ENCODE measurements at places on chromosomes 11 and 22.

DNA sequence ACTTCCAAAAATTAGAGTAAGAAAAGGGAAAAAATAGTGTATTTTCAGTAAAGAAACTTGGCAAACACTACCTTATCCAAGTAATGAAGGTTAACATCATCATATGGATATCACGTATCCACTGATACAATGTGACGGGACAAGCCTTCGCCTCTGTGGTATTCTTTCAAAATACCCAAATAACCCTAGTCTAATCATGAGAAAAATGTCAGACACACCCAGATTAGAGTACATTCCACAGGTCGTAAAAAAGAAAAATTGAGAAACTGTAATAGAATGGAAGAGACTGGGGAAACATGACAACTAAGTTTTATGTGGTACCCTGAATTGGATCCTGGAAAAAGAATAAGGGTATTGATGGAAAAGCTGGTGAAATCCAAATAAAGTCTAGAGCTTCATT, 48.9 kb downstream of the NARS2 start:
- no peak for DNase-seq

DNA sequence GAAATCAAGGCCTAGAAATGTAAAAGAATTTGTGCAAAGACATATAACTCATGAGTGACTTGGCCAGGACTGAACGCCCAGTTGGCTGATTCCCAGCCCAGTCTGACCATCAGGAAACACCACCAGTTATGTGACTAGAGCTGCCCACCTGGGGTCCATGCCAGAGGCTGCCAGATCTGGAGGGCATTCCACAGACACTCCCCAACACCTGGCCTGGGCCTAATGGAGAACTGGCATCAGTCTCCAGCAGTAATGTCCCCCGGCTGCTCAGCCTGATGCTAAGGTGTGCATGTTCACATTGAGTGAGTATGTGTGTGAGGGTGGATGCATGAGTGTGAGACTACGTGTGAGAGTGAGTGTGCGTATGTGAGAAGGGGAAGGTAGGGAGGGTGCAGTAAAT, 15.7 kb downstream of the PLAAT3 start:
- DNase-seq, result no peak

DNA sequence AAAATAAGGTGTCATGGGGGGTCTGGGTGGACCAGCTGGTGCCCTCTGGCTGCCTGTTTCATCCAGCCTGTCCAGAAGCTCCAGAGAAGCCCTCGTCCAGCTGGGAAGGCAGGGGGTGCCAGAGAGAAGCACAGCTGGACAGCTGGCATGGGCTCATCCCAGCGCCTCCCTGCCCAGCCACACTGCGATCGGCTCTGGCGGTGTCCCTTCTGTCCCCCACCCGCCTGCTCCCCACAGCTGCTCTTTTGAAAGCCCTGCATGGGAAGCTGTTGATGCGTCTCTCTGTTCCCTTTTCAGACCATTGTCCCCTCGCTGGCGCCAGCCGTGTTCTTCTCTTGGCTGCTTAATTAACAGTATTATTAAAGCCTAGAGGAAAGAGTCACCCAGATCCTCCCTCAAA, 86.5 kb downstream of the MN1 start:
- no peak for DNase-seq

GRCh38 chr22:37998543-37998942, 14.2 kb upstream of the SOX10 start:
- no peak for DNase-seq

- DNase-seq, result no peak
Observed at GRCh38 chr22:39630721-39631120, 60.2 kb downstream of the CACNA1I start.

DNA sequence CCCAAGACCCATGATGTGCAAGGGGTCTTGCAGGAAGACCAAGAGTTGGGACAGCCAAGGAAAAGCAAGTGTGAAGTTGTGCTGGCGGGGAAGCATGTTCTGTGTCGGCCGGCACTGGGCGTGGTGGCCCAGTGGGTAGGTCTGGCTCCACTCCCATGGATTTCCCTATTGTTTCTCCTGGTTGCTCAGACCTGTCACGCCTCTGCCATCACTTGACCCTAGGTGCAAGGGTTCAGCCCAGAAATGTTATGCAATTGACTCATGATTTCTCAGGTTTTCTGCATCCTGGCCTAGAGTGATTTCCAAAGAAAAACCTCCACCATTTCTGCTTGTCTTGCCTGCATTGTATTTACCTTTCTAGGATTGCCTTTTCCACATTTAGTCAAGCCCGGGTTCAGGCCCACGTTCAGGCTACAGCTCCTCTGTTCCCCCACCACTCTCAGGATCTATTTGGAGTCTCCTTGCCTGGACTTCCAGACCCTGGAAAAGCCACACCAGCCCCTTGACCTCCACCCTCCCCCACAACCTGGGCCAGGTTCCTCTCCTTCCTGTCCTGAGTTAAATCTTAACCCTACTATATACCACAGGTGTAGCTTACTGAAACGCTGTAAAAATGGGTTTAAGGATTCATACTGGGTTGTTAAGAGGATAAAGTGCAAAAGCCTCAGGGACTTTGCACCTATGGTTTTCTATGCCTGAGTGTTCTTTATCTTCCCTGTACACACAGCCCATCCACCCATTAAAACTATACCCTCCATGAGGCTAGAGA, 17.5 kb upstream of the FOLR1 start:
- DNase-seq, result no peak

- DNase-seq, result no peak
Observed at GRCh38 chr11:91513734-91514133, 710.9 kb upstream of the FAT3 start.

DNA sequence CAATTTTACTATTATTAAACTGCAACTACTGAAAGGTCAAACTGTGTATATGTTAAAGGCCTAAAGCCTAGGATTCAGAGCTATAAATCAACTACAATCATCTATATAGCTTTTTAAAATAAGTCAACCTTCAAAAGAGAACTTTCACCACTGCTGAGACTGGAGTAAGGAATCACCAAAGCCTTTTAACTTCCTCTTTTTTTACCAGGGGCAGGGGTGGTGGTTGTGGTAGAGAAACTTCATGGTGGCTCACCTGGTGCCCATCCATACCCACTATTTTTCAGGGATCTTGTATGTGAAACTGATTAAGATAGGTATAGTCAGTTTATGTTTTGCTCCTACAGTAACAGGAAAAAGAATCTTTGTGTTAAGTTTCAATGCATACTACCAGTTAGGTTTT, 31.5 kb downstream of the TSG101 start:
- DNase-seq, result no peak

GRCh38 chr22:38766076-38766777, 10.4 kb upstream of the SUN2 start:
- DNase-seq, result peak; percentile 35

GRCh38 chr22:44042249-44043218, 18.4 kb downstream of the PARVB start:
- no peak for DNase-seq

DNA sequence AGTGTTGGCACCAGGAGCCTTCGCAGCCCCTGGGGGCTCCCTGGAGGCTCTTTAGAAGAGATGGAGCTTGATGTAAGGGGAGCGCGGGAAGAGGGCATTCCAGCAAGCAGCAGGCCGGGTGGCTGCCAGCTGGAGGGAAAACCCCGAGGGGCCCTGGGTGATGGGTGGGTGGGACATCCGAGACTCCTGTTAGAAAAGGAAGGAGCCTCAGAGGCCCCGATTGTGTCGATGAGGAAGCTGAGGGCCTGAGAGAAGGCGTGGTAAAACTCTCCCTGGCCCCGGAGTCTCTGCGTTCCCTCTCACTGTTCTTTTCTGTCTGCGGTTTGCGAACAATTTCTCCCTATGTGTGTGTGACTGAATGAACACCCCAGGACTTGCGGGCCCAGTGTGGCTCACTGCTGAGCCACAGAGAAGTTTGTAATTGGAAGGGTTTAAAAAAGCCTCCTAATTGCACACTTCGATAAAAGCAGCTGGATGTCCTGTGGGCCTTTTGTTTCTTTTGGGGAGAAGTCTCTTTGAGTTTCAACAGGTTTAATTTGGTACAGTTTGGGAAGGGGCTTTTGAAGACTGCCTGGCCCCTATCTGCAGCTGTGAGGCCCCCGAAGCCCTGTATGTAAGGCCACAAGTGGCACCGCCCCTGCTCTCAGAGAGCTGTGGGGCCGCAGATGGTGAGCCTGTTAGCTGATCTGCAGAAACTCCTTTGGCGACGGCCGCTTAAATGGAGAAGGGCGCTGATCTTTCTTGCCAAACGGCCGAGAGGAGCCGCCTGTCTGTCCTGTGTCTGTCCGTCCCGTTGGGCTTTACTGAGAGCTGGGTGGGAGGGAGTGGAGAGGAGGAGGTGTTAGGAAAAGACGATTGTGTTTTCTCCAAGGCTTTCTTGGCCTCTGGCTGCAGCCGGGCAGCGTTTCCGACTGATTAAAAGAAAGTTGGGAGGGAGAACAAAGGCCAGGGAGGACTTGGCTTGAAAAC, 2.0 kb downstream of the FBLN1 start:
- peak; percentile 85 for DNase-seq

GRCh38 chr11:120635136-120635810, 123.7 kb downstream of the GRIK4 start:
- DNase-seq, result no peak

- DNase-seq, result no peak
Observed at GRCh38 chr11:31767685-31768084, 43.4 kb downstream of the PAX6 start.

DNA sequence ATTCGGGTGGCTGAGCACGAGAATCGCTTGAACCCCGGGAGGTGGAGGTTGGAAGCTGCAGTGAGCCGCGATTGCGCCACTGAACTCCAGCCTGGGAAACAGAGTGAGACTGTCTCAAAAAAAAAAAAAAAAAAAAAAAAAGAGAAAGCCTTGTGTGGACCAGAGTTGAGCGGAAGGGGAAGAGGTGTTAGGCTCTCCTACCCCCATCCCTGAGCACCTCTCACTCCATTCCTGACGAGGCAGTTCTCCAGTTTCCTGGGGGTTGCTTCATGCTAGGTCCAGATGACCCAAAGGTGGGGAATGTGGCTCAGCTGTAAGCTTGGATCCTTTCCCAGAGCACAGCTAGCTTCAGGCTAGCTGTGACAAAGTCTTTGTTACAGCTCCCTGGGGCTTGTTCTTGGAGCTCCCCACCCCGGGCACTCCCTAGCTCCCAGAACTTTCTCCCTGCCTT, 8.8 kb upstream of the DNAL4 start:
- DNase-seq, result peak; percentile 22

DNA sequence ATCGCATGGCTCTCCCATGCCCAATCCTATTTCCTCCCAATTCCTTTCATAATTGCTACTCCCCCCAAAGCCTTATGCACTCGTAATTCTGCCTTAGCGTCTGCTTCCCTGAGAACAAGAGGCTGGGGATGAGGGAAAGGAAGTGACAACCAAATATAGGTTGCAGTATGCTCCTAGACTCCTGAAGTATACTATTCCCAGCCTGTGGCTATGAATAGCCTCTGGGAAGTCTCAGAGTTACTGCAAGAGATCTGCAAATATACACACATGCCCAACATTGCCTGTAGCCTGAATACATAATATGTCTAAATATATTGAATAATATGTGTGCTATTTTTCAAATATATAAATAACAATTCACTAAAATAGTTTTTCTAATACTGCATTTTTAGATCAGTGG, 96.1 kb upstream of the CD44 start:
- no peak for DNase-seq

DNA sequence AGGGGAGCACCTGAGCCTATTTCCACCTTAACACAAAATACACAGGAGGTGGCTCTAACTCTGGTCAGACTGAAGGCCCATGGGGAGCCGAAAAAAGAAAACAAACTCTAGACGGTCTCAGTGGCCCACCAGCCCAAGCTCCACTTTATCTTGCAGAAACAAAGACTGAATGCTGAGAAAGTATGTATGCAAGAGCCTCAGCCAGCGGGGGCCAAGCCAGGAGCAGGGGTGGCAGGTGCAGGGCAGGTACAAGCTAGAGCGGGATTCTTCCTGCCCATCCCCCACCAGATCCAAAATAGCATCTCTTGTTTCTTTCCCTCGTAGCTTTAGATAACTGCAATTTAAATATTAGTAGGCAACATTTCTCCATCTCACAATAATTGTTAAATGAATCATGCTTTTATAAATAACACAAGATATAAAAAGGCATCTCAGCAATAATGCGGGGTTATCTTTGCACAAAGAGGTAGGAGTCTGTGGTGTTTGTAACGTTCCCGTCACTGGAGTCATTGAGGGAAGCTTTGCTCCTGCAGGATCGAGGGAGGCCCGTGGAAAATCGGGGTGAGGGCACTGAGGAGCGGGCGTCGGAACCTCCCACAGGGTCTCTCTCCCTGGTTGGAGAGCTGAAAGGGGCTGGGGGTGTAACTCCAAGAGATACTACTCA, 418.0 kb downstream of the SHANK2 start:
- DNase-seq, result no peak

- no peak for DNase-seq
Observed at GRCh38 chr11:17376493-17376892, 12.0 kb downstream of the KCNJ11 start.

DNA sequence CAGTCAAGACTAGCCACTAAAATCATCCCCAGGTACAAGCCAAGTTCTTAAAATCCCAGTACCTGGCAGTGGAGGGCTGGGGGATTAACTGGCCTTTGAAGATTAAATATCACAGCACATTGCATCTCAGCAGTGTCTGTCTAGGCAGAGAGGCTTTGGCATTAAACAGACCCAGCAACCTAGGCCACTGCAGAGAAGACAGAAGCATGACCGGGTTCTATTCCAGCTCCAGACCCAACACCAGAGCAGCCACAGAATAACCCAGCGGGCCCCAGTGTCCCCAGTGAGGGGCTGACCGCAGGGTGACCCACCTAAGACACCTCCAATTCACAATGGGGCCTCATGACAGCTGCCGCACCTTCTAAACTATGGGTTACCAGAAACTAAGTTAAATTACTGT, 88.2 kb downstream of the SHANK2 start:
- DNase-seq, result no peak

GRCh38 chr22:47808236-47808635, 1045.8 kb downstream of the TBC1D22A start:
- peak; percentile 11 for DNase-seq

GRCh38 chr11:69518081-69518950, 36.9 kb downstream of the LINC01488 start:
- no peak for DNase-seq

Measured in umbilical cord (tissue), 2 donors.